Muscle of arm (tissue), 14 donors: ENCODE measurements at places on chromosomes 1 and 21. TPM values are rescaled to one million over a fixed set of nuclear protein-coding genes. Genes with fewer than 3 reads are reported as not detected.

DMRTA2 gene
- polyA plus RNA-seq: 0.12 TPM

FMO5 gene
- 2.9 TPM for polyA plus RNA-seq

MATN1 gene
- polyA plus RNA-seq: not detected

DNA sequence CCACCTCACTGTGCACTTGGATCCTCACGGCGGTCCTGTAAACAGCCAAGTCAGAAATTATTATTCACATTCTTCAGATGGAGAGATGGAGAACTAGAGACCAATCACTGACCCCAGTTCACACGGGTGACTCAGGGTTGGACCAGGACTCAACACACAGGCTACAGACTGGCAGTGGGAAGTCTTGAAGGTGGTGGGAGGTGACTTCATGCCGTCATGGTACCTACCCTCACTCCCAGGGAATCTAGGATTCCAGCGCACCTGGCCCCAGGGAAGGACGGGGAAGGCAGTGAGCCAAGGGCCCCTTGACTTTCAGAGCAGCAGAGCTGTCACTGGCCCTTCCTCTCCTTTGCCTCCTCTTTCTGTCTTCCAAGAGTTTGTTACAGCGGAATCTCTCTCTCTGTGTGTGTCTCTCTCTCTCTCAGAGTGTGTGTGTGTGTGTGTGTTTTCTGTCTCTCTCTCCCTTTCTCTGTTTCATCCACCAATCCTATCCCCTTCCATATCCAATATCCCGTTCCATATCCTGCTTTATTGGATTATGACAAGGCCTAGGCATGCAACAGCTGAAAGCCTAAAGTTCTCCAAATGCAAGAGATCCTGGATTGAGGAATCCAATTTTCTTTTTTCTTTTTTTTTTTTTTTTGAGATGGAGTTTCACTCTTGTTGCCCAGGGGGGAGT is 11.7 kb downstream of the OPTC start:
- DNase-seq: no peak

DNA sequence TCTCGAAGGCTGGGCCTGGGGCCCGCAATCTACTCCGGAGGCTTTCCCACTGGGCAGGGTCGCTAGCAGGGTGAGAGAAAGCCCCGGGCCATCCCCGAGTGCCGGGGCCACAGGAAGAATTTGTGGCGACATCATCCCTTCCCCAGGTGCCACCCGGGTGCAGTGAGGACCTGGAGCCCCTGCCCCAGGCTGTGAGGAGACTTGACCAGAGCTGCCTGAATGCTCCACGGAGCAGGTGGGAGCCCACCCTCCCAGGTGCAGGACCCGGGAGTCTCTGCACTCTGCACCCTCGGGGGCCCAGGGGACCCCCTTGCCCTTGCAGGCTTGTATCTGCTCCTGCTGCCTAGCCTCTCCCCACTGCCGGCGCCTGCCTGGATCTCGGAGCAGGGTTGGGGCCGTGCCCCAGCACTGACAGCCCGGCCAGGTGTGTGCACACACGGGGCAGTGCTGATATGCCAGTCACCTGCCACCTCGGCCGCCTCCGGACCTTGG is 67.5 kb upstream of the RGS7 start:
- DNase-seq: no peak

DNA sequence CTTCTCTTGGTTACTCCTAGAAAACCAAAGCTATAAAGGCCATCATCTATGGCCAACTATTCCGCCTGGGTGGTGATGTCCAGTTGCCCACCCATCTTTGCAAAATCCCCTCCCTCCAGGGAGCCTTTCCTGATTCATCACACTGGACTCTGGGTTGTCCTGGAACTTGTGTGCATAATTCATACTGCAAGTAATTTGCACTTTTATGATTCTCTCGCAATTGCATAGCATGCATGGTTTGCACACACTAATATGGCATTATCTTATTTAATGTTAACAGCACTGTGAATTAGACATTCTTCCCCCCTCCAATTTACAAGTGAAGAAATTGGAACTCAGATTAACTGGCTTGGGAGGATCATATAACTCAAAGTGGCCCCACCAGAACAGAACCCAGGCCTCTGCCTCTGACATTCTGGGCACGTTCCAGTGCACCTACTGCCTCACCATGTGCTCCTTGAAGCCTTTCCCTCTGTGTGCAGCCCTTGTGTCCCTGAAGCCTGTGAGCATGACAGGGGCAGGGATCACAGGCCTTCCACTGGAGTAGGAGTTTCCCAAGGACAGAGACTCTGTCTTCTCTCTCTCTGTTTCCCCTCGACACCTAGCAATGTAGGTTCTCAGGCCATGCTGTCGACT is 98.9 kb upstream of the IPO9 start:
- DNase-seq: no peak

- no peak for DNase-seq
Measured at GRCh38 chr1:187396226-187396625, 567.5 kb downstream of the PLA2G4A start.

- no peak for DNase-seq
Measured at GRCh38 chr1:22689505-22689904, 21.1 kb upstream of the EPHB2 start.
